ENCODE measurements at places on chromosomes 7 and 10.

- DNase-seq, result no peak
These were observed 21.2 kb downstream of the OR9A2 start for GRCh38 chr7:143005632-143006260.

GRCh38 chr10:33087152-33087551, 129.1 kb upstream of the ITGB1 start:
- no peak for DNase-seq

GRCh38 chr7:98357751-98358161, 43.1 kb downstream of the BAIAP2L1 start:
- no peak for DNase-seq

DNA sequence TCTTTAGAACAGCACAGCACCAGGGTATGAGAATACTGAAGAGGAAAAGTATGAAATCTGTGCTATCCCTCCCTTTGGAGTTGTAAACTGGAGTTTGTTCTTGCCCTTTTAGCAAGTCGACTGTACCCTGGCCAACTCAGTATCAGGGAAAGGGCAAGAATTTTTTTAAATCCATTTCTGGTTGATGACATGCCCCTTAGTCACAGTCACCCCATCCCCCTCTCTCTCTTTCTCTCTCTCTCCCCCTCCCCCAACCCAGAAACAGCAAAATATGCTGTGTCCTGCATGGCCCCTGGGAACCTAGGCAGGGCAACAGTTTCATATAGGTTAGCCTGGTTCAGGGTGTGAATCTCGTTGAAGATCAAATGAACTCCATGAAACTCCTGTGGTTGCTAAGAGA, 177.7 kb upstream of the ADO start:
- no peak for DNase-seq

GRCh38 chr7:102170393-102170970, 116.2 kb upstream of the SH2B2 start:
- DNase-seq, result no peak

DNA sequence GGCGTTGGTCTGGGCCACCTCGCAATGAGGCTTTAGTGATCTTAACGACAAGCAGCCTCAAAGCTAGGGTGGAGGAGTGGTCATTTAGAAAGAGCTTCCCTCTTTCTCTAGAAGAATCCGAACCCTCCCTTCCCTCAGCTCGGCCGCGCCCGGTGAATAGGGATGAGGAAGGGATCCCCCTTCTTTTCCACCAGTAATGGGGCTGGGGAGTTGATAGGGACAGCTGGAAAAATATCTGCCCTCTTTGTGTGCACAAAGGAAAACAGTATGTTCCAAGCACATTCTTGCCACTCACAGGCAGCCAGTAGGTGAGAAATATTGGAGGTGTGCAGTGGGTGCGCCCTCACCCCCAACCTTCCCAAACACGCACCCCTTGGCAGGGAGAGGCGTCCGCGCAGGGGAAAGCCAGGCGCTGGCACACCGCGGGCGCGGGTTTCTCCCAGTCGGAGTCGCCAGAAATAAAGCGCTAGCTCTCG, 6.5 kb downstream of the DLX5 start:
- DNase-seq, result no peak
